ENCODE measurements at places on chromosomes 5 and 9.

- DNase-seq: peak; percentile 52
Measured at GRCh38 chr9:123642291-123643278, 286.6 kb downstream of the CRB2 start.

GRCh38 chr9:120688758-120689157 is 25.5 kb downstream of the MEGF9 start:
- no peak for DNase-seq

GRCh38 chr9:86046071-86046636 is 53.2 kb downstream of the GOLM1 start:
- DNase-seq: no peak

- DNase-seq: no peak
Measured at GRCh38 chr9:123026425-123026824, 7.0 kb upstream of the GPR21 start.

DNA sequence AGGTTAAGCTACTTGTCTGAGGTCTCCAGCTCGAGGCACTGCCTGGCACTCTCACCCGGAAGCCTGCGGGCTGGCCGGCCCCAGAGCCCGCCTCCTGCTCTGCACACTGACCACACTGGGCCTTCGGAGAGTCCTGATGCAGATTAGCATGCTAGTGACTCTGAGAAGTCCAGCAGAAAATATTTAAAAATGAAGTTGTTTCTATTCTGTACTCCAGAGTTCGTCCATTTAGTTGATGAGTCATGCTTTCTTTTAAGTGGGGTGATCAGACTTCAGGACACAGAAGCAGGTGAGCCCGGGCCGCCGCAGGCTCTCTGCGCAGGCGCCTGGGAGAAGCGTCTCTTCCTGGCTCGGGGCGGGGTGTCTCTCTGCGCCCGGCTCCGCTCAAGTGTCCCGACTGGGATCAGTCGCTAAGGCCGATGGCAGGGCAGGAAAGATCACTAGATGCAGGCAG is 32.5 kb downstream of the FAM240B start:
- no peak for DNase-seq

DNA sequence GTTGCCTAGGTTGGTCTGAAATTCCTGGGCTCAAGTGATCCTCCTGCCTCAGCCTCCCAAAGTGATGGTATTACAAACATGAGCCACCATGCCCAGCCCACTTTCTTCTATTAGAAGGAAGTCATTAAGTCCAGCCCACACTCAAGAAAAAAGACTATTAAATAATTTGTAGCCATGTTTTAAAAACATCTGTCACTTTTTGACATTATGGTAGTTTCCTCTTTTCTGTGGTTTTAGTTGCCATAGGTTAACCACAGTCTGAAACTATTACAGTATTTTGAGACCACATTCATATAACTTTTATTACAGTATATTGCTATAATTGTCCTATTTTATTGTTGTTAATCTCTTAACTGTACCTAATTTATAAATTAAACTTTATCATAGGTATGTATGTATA is 31.9 kb upstream of the C5orf24 start:
- DNase-seq: no peak

DNA sequence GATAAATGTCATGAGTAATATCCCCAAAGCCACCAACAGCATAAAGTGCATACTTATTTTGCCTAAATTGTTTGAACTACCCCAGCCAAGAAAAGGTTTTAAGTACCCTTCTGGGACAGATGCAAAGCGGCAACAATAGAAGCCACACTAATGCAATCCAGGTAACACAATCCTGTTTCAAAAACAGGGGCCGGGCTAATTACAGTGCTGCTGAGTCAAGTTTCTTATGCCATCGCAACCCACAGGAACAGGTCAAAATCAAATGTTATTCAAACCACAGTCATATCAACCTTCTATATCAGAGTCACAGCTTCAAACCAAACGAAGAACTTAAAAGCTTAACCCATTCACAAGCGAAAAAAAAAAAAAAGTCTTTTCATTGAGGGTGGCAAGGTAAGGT is 28.3 kb downstream of the EBF1 start:
- no peak for DNase-seq

DNA sequence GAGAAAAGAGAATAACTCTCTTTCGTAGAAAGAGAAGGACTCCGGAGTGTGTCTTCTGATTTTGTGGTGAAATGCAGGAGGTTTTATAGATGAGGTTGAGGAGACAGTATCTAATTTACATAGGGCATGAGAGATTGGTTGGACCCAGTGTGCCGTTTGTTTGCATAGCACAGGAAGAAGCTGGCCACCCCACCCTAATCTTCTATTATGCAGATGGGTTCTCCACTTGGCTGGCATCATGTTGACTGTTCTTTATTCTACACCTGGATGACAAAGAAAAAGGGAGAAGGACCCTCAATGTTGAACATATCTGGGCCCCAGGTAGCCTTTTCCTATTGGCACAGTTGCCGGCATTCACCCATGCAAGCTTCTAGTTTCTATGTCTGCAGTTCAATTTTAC is 23.2 kb upstream of the MINAR2 start:
- DNase-seq: no peak

DNA sequence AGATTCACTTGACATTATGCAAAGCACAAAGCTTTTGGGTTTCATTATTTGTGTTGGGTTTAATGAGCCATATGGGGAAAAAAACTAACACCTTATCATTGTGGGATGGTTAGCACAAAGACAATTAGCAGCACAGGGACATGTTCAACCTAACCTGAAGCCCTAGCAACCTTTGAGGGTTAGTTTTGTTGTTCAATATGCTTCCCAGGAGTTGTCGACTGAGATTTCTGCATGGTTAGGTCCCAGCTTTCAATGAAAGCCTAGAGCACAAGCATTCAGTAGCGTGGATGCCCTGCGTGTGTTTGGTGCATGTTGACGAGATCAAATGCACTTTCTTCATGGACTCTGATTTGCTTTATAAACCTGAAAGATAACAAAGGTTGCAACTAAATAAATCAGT is 565.2 kb upstream of the TLE4 start:
- DNase-seq: no peak

GRCh38 chr5:1879292-1880263 is 3.1 kb downstream of the IRX4 start:
- DNase-seq: no peak

GRCh38 chr9:128420060-128420650 is 502 bp upstream of the CERCAM start:
- peak; percentile 59 for DNase-seq

DNA sequence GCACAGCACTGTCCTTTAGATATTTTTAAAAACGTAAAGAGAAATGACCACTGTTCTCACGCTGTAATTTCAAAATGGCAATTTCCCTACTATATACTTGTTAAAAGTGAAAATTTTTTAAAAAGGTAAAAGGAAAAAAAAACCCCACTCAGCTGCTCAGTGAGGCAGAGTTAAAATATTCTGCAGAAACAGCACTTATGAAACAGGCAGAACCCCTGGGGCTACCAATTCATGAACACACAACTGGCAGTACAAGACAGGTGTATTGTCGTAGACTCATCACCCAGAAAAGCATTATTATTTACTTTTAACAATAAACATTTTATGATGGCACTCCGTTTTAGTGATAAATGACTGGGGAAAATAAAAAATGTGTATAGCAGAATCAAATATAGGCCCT is 1.5 kb upstream of the RASGRF2 start:
- peak; percentile 71 for DNase-seq

GRCh38 chr9:119052339-119053030 is 316.8 kb downstream of the BRINP1 start:
- DNase-seq: no peak

DNA sequence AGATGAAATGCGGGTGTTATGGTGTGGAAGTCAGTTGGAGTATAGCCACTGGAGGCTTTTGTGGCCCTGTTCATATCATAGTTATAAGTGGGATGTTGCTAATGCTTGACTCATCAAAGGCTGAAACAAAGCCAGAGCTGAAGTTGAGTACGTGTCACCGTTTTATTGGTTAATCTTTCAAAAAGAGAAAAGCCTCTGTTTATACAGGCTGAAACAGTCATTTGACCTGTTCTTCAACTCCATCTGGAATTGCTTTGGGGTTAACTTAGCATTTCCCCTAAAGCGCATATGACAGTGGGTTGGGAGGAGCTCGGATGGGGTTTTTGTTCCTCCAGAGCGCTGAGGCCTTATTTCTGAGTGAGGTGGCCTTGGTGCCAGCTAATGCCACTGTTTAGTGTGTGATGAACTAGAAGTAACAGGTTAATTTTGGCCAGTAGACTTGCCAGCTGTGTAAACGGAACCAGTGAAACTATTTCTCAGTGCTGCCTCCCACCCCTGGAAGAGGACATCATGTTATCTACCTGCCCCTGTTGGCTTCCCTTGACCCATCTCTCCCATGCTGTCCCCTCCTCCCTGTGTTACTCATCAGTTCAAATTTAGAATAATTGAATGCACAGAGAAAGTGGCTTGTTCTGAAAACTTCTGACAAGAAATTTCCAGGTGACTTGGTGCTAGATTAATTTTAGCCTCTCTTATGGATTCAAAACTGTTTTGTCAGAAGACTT is 34.2 kb downstream of the MTAP start:
- DNase-seq: peak; percentile 19

GRCh38 chr9:132474253-132474652 is 64.2 kb downstream of the CFAP77 start:
- no peak for DNase-seq

GRCh38 chr5:176880366-176881020 is 18.7 kb downstream of the HK3 start:
- DNase-seq: no peak
